Stimulated activated CD4-positive, alpha-beta T cell treated with anti-CD3 and anti-CD28 coated beads, Interleukin-12 subunit alpha, Interleukin-12 subunit beta, amount 100 ng/mL, for 48 hours (primary cell): ENCODE measurements at places on chromosomes 12 and 14.

- DNase-seq, result no peak
Measured at GRCh38 chr12:51132693-51133092, 40.2 kb downstream of the TFCP2 start.

DNA sequence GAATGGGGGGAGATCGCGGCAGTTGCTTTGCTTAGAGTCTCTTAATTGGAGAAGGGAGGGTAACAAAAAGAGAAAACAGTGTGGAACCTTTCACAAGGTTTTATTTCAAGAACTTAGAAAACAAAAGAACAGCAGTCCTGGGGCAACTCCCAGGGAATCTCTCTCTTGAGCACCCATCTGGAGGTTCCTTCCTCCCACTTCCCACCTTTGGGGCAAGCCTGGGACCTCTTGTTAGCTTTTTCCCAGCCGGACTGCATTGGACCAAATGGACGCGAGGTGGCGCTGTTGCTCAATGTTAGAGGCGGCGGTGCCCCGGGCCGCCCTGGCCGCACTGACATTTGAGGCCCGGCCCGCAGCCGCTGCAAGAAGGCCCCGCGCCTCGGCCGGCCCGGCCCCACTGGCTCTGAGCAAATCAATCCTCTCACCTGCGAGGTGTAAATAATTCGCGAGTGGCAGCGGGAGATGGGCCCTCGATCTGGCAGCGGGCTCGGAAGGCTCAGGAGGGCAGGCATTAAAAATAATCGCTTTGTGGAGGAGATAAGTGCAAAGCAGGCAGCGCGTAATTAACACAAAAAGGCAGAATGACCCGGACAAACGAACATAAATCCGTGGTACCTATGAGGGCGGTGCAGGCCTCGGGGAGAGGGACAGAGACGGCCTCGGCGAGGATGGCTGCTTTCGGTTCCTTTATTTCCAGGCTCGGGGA is 2.8 kb upstream of the HOXC8 start:
- DNase-seq, result peak; percentile 75

GRCh38 chr12:79688376-79689060 is 2.2 kb downstream of the PAWR start:
- no peak for DNase-seq

- DNase-seq, result peak; percentile 63
Measured at GRCh38 chr14:22555384-22556011, 33.5 kb downstream of the DAD1 start.

GRCh38 chr14:100059438-100059781 is 5.8 kb upstream of the EVL start:
- DNase-seq, result no peak

DNA sequence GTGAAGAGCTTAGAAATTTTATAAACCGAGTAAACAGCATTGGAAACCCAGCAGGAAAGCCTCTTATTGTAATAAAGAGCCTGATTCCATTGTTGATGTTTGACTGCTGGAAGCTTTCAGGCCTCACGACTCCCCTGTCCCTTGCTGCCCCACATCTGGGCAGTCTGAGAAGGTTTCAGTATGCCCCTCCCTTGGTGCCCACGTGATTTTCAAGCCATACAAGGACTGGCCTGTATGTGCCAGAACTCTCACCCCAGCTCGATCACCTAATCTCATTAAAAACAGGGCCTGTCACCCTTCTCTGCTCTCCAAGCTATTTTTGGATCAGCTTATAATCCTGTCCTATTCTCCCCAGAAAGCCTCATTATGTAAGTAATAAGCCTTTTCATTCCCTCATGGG is 7.5 kb upstream of the PYROXD1 start:
- DNase-seq, result no peak
